A549 treated with CORT108297 at 1 μM for 4 hours (cell line): ENCODE measurements at places on chromosomes 7 and 10. TPM values are rescaled to one million over a fixed set of nuclear protein-coding genes. Genes with fewer than 3 reads are reported as not detected.

The PHKG1 gene
- 0.31 to 0.83 TPM (median 0.65 TPM) in 5 replicates for total RNA-seq

The C7orf57 gene
- total RNA-seq = 0.14 to 0.57 TPM (median 0.21 TPM) in 5 replicates

The RNF133 gene
- total RNA-seq = not detected in 5 replicates

The TAC1 gene
- not detected in 5 replicates for total RNA-seq

The KIFBP gene
- total RNA-seq = 35.4 to 47.8 TPM (median 39.8 TPM) in 5 replicates

The ATOH7 gene
- 0.12 to 0.34 TPM (median 0.28 TPM) in 5 replicates for total RNA-seq

The TEX36 gene
- total RNA-seq = not detected in 5 replicates

The HOXA5 gene
- total RNA-seq = 3.9 to 7.1 TPM (median 5.3 TPM) in 5 replicates

The CDC14C gene
- not detected in 5 replicates for total RNA-seq

The TUBAL3 gene
- total RNA-seq = 0.23 to 0.57 TPM (median 0.39 TPM) in 5 replicates

The SLC26A5 gene
- not detected in 5 replicates for total RNA-seq

The CYP2E1 gene
- total RNA-seq = 0.14 to 0.39 TPM (median 0.25 TPM) in 5 replicates

The NRCAM gene
- total RNA-seq = 73.8 to 103 TPM (median 89.1 TPM) in 5 replicates

The SFRP4 gene
- total RNA-seq = 3.3 to 4.1 TPM (median 3.7 TPM) in 5 replicates

The HTRA1 gene
- total RNA-seq = 53.6 to 68.1 TPM (median 54.4 TPM) in 5 replicates

The FGFR2 gene
- 0.31 to 0.39 TPM (median 0.36 TPM) in 5 replicates for total RNA-seq

The DNAH11 gene
- 0.12 to 0.37 TPM (median 0.15 TPM) in 5 replicates for total RNA-seq

The TUBGCP2 gene
- 37.5 to 46.8 TPM (median 45.3 TPM) in 5 replicates for total RNA-seq
